ENCODE measurements at places on chromosomes 16 and 17. TPM values are rescaled to one million over a fixed set of nuclear protein-coding genes. Genes with fewer than 3 reads are reported as not detected.

The TM4SF5 gene
- total RNA-seq: not detected

The PRMT7 gene
- 84.7 TPM for total RNA-seq

The CCL11 gene
- total RNA-seq: not detected

The GINS2 gene
- 0.89 TPM for total RNA-seq

The IL17C gene
- total RNA-seq: 1.2 TPM

The C17orf107 gene
- 30.2 TPM for total RNA-seq

The CD300H gene
- 0.90 TPM for total RNA-seq
